ENCODE measurements at places on chromosomes 13 and 19.

DNA sequence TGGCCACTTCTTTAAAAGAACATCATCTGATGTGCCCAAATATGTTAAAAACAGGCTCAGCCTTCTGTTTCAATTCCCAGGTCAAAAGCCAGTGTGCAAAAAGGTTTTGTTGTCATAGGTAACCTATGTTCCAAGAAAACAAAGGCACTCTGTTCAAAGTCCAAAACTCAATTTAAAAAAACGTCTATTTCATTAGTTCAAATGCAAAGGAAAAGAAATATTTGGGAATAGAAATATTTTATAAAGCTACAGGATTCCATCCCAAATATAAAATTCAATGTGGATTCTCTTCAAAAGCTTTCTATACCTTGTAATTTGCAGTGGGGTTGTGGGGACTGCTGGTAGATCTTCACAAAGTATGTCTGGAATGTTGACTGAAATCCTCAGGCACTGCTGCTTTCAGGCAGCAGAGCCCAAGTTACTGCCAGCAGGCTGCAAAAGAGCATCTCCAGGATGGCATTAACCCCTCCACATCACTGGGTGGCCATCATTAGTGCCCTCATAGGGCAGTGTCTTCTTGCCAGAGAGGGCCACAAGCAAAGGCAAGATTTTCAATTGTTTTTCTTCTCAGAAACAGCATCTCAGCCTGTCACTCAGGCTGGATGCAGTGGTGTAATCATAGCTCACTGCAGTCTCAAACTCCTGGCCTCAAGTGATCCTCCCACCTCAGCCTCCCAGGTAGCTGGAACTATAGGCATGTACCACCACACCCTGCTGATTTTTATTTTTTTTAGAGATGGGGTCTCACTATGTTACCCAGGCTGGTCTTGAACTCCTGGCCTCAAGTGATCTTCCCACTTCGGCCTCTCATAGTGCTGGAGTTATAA, 22.8 kb upstream of the STK24 start:
- DNase-seq, result no peak

DNA sequence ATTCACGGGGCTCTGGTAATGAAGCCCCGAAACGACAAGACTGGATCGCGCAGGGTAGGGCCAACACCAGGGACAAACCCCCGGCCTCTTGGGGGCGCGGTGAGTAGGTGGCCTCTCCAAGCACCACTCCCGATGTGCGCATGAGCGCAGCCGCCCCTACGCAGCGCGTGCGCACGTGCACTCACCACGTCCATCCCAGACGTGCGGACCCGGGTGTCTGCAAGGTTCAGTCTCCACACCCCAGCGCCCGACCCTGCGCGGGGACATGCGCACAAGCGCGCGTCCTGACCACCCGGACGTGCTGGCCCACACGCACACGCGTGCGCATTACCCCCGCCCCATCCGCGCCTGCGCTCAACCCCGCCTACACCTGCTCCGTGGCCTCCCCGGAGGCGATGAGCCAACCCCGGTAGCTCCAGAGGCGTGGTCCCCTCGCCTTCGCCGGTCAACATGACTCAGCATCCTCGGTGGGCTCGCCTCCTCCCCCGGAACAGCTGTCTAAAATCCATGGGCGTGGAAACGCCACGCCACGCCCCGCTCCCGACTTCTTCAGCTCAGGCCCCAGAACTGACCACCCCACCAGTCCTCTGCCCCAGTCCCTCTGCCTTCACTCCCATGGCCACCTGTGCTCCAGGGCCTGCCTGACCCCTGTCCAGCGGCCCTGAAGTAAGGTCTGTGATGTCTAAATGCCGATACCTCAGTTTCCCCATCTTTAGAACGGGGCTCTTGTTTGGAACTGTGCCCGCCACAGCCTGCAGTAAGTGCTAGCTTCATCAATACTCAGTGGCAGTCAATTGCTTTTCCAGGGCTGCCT, 5.6 kb upstream of the GPI start:
- peak; percentile 84 for DNase-seq

- no peak for DNase-seq
Measured at GRCh38 chr19:41599175-41599966, 23.4 kb downstream of the CEACAM21 start.

- no peak for DNase-seq
Measured at GRCh38 chr13:113203507-113204377, 4.7 kb downstream of the PCID2 start.
